K562 (cell line): ENCODE measurements at places on chromosomes 3 and 15. TPM values are rescaled to one million over a fixed set of nuclear protein-coding genes. Genes with fewer than 3 reads are reported as not detected.

Gene MITF
- 14.6 and 16.5 TPM in 2 replicates for total RNA-seq

- no peak for DNase-seq
Observed at GRCh38 chr3:49161808-49162530, 4.2 kb downstream of the CCDC71 start.

Gene CHRM5
- total RNA-seq: not detected in 2 replicates

Gene ICE2
- total RNA-seq: 63.7 and 69.7 TPM in 2 replicates

Gene CASR
- total RNA-seq: not detected in 2 replicates
